NCI-H1105 treated with DMSO at 0.1 percent for 48 hours (cell line): ENCODE measurements at places on chromosomes 5 and 9.

DNA sequence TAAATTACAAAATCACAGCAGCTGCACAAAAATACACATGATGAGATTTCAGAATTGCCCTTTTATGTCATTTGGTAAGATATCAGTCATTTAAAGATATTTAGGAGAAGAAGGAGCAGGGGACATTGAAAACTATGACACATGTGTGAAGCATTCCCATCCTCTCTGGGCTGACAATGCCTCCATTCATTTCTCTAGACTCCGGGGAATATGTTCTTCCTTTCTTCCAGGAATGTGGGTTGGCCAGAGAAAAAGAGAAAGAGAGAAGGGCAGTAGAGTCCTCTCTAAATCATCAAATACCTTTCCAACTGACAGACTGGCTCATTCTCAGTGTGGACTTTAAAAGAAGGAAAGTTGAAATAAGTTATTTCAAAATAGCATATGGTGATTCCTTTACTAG, 205.6 kb upstream of the ADAMTSL1 start:
- no peak for DNase-seq

GRCh38 chr5:115685490-115685889, 59.7 kb upstream of the TMED7 start:
- no peak for DNase-seq

- DNase-seq = no peak
Observed at GRCh38 chr5:65674749-65675148, 47.2 kb downstream of the SGTB start.

- no peak for DNase-seq
Observed at GRCh38 chr9:6922124-6922676, 164.4 kb downstream of the KDM4C start.

GRCh38 chr9:120571443-120572257, 8.3 kb downstream of the CDK5RAP2 start:
- DNase-seq = no peak

- DNase-seq = no peak
Observed at GRCh38 chr5:10125116-10125515, 124.6 kb downstream of the ATPSCKMT start.

DNA sequence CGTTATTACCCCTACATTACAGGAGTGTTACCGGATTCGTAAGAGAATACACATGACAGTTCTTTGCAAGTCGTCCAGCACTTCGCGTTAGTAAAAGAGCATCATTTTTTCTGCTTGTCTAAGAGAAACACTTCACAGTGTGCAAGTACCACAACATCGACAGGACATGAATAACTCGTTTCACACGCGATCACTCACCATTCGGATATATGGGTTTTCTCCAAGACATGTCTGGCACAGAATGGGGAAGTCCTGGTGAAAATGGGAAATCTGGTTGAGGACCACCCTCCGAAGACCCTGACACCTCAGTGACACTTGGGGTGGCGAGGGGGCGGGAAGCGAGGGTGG, 642 bp downstream of the RBM22 start:
- DNase-seq = no peak

DNA sequence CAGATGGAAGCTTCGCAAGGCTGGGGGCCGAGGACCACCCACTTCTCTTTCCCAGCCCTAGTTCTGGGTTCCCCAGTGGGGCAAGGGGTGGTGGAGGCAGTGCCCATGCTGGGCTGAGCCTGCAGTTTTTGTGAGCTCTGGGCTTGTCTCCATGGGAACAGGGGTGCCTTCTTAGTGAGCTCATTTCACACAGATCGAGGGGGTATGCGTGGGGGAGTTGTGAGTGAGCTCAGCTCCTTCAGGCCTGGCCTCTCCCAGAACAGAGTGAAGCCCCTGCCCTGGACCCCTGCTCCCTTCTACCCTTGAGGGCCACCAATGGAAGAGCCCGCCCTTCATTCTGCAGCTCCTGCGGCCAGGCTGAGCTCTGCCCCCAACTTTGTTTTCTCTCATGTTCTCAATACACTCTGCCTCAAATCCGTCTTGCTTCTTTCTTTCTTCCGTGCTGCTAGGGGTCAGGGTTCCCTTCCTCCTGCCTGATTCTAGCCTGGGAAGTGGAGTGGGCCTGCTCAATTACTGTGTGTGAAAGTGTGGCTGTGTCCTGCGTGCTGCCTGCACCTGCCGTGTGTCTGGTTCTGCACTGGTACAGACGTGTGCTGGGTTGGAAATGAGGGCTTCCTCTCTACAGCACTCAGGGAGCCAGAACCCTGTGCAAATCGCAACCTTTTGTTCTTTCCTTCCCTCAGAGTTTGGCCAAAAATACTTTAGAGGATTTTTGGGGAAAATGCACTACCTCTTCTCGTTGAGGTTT, 9.0 kb upstream of the MYOZ3 start:
- DNase-seq = no peak

DNA sequence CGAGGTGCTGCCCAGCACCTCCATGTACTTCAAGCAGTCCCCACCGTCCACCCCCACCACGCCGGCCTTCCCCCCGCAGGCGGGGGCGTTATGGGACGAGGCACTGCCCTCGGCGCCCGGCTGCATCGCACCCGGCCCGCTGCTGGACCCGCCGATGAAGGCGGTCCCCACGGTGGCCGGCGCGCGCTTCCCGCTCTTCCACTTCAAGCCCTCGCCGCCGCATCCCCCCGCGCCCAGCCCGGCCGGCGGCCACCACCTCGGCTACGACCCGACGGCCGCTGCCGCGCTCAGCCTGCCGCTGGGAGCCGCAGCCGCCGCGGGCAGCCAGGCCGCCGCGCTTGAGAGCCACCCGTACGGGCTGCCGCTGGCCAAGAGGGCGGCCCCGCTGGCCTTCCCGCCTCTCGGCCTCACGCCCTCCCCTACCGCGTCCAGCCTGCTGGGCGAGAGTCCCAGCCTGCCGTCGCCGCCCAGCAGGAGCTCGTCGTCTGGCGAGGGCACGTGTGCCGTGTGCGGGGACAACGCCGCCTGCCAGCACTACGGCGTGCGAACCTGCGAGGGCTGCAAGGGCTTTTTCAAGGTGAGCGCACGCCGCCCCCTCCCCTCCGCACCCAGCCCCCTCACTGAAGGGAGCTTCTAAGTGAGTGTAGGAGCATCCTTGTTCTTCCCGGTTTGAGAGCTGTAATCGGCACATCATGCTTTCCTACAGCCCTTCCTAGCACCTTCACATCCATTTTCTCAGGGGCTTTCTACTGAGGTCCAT, 6.9 kb downstream of the NR4A3 start:
- no peak for DNase-seq

DNA sequence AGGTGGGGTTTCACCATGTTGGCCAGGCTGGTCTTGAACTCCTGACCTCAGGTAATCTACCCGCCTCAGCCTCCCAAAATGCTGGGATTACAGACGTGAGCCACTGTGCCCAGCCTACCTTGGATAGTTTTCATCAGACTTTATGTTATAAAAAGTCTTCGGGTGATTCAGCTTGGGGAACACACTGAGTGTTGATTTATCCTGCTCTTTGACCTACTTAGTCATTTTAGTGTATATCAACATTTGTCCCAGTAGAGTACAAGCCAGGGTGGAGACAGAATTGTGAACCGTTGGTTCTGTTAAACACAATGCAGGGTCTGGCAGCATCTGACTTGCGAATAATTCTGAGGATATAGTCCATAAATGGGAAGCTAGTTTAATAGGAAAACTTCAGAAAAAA, 39.7 kb downstream of the NFX1 start:
- no peak for DNase-seq

- no peak for DNase-seq
Observed at GRCh38 chr5:119708076-119708790, 78.9 kb downstream of the FAM170A start.

- no peak for DNase-seq
Observed at GRCh38 chr9:76530458-76531110, 71.6 kb downstream of the GCNT1 start.

- DNase-seq = no peak
Observed at GRCh38 chr5:41831155-41831554, 39.1 kb downstream of the OXCT1 start.

DNA sequence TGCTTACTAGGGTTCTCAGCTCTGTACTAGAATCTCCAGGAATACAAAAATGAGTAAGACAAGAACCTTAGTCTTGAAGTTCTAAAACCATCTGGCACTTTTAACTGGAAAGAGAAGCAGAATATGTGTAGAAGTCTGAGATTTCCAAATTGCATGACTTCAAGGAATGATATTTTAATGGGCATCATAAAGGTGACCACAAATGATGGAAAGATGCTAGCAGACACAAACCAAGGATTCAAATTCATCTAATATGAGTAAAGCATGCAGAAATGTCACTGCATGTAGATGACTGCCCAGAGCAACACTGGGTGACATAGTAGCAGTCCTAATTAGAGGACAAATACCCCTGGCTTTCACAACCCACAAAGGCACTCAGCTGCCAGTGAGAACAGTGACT, 117.2 kb downstream of the RPS23 start:
- DNase-seq = no peak

DNA sequence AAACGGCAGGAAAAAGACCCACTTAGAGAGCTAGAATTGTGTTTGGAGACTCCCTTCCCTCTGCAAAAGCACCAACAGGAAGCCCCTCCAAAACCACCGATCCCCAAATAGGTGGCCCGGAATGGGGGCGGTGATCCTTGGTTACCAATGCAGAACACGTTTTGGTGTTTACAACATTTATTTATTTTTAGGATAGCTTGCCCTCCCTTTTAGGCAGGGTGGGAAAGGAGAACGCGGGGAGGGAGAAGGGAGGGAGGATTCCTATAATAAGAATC, 579 bp upstream of the NTRK2 start:
- DNase-seq = no peak

GRCh38 chr9:127241354-127241753, 23.2 kb upstream of the GARNL3 start:
- DNase-seq = no peak

DNA sequence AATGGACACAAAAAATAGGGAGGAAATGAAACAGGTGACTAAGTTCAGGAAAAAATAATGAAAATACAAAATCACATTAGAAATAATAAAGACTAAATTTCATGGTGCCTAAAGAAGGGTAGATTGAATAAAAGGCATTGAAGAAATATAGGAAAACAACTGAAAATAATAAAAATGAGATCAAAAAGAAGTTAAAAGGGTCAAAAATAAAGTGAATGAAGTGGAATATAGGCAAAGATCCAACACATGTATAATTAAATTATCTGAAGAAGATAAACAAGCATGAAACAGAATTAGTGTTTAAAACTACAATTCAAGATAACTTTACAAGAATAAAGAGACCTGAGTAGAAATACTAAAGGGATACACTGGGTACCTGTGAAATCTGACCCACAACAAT, 87.6 kb downstream of the SUSD1 start:
- DNase-seq = no peak

GRCh38 chr5:36744773-36745589, 131.6 kb upstream of the NIPBL start:
- DNase-seq = peak; percentile 87

DNA sequence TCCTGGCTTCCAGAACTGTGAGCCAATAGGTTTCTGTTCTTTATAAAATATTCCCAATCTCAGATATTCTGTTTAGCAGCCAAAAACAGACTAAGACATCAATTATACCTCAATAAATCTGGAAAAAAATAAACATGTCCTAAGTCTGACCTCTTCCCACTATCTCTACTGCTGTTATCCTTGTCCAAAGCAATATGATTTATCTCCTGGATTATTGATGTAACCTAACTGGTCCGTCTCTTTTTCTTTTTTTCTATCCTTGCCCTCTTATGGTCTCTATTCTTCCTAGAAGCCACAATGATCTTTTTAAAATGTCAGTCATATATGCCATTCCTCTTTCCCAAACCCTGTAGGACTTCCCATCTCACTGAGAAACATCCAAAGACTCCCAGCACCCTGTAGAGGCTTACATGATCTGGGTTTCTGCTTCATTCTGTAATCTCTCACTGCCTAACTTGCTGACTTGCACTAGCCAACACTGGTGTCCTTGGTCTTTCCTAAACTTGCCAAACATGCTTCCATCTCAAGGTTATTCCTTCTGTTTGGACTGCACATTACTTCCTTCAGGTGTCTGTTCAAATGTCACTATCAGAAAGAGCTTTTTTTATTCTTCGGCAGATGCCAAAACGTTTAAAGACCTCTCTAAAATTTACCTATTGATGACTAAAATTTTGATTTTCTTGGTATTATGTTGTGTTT, 13.1 kb downstream of the FOCAD start:
- DNase-seq = no peak

GRCh38 chr5:36407396-36407795, 105.7 kb upstream of the RANBP3L start:
- no peak for DNase-seq

DNA sequence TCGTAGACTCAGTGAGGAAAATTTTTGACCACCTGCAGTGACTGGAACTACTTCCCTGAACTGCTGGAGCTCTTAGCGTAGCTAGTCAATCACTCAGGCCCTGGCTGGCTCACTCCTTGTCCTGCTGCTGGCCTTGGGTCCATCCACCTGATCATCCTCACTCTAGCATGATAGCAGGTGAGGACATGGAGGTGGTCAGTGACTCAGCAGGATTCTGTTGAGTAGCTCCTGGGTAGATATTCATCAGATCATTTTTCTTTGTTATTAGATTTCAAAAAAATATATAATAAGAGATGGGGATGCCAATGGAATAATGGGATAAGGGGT, 25.0 kb upstream of the SEMA4D start:
- no peak for DNase-seq

DNA sequence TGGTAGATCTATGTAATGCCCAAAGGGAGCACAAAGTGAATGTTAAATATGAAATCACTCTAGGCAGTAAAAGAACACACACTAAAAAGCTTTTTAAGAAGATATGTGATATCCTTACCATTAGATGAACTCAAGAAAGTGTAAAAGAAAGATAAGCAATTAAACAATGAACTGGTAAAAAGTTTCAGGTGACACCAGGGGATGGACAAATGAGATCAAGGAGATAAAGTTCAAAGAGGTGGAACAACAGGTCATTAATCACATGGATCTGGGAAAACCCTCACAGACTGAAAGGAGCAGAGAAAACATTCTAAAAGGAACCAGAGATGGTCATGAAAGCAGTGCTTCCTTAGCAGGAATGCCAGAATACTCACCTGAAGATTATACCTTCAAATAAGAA, 40.7 kb downstream of the LHFPL2 start:
- DNase-seq = no peak

DNA sequence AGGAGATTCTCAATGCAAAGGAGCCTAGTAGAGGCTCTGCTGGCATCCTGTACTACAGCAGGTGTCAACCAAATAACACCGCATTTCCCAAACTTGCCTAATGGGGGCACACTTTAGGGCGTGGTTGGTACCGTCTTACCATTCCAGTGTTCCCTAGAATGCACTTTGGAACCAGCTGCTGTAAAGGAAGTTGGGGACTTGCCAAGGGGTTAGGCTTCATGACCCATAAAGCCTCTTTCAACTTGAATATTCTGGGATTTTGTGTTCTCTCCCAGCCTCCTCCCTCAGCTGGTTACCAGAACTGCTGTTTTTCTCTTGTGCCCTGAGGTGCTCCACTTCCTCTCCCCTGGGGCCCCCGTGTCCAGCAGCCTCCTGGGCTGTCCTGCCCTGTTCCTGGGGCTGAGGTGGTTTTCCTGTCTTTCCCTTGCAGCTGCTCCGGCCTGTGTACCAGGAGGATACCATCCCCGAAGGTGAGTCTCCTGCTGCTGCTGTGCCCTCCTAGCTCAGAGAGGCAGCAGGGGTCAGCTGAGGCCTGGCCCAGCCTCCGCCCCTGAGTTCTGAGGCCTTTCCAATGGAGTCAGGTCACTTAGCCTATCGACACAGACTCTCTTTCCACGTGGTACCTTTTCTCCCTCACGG, 44.7 kb downstream of the RGS3 start:
- no peak for DNase-seq

- no peak for DNase-seq
Observed at GRCh38 chr5:131142970-131143617, 22.0 kb downstream of the HINT1 start.
